SK-N-SH (cell line): ENCODE measurements at places on chromosomes 3 and 15.

- no peak for DNase-seq
Observed at GRCh38 chr3:108281670-108282069, 14.7 kb upstream of the HHLA2 start.

GRCh38 chr3:197520311-197521276 is 35.2 kb downstream of the BDH1 start:
- DNase-seq: peak; percentile 88

GRCh38 chr3:64422192-64422591 is 196.9 kb upstream of the PRICKLE2 start:
- no peak for DNase-seq

DNA sequence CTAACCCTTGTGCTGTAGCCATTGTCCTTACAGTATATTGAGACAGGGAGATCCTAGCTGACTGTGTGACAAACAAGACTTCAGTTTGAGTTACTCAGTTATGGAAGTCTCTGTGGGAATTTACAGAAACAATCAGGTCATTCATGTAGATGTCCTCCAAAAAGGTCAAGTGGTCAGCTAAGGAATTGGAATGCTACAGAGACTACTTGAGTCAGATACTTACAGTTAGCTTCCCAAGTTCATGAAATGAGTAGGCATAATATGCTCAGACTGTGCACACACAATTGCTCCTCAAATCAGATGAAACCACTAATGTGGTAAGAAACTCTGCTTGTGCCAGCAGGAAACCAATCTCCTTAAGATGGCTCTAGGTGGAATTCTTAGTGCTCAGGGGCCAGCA is 985.7 kb downstream of the NSUN3 start:
- DNase-seq: no peak

- DNase-seq: no peak
Observed at GRCh38 chr15:28022961-28023360, 76.2 kb downstream of the OCA2 start.

GRCh38 chr15:27899583-27900285 is 199.4 kb downstream of the OCA2 start:
- DNase-seq: no peak

GRCh38 chr3:135352213-135352612 is 557.2 kb downstream of the EPHB1 start:
- DNase-seq: no peak

GRCh38 chr3:57064572-57064971 is 4.1 kb downstream of the SPATA12 start:
- DNase-seq: no peak

DNA sequence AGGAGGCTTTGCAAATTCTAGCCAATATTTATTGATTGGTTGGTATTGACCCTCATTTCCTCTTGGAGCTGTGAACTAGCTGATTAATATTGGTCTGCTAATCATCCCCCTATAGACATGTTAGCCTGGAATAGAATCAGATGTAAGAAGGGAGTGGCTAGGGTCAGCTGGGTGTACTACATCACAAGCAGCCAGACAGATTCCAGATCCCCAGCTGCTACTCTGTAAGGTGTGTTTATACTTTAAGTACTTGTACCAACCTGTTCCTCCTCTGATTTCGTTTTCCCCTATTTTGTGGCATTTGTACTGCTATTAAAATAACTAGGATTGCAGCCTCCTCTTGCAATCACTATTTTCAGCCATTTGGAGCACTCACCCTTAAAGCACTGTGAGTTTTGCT is 49.9 kb downstream of the PARP15 start:
- DNase-seq: no peak

DNA sequence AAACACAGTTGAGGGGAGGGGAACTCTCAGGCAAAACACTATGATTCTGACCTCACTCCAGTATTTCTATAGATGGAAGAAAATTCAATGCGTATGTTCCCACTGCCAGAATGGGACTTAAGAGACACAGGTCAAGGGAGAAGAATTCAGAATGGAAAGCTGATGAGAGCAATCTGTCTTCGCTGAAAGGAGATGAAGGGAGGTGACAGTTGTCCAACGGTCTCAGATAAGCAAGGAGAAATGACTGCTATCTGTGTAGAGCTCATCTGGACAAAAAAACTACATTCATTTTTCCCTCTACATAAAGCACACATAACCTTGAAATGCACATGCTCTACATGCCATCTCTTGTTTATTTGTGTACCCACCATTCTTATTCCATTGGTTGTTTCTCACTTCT is 405.1 kb downstream of the LSAMP start:
- DNase-seq: no peak
